ENCODE measurements at places on chromosomes 1 and 21. TPM values are rescaled to one million over a fixed set of nuclear protein-coding genes. Genes with fewer than 3 reads are reported as not detected.

DNA sequence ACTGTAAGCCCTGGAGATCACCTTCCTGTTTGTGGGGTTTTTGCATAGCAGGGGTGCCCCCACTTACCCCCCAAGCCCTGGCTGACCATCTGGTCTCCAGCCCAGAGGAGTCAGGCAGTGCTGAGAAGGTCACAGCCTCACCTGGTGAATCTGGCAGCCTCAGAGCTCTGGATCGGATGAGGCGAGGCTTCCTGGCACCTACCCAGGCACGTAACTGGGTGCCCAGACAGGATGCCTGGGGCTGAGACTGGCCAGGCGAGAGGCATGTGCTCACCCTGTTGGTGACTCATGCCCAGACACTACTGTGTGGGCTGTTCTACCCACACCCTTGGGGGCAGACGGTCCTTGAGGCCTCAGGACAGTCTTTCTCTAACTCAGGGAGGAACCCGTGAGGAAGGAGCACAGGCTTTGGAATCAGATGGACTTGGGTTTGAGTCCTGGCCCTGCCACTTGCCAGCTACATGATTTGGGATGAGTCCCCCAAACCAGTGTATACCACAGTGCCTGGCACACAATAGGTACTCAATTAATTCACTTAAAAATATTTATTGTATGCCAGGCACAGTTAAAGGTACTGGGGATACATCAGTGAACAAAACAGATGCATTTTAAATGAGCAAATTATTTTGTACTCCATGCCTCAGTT is 15.1 kb upstream of the PADI3 start:
- no peaks in the 10 kb centered on the region for H3K27me3 ChIP-seq
- H3K4me1 ChIP-seq = peaks cover 16% of the 10 kb centered on the region
- H3K27ac ChIP-seq = no peak overlapping the region
- DNase-seq = peak; percentile 79

DNA sequence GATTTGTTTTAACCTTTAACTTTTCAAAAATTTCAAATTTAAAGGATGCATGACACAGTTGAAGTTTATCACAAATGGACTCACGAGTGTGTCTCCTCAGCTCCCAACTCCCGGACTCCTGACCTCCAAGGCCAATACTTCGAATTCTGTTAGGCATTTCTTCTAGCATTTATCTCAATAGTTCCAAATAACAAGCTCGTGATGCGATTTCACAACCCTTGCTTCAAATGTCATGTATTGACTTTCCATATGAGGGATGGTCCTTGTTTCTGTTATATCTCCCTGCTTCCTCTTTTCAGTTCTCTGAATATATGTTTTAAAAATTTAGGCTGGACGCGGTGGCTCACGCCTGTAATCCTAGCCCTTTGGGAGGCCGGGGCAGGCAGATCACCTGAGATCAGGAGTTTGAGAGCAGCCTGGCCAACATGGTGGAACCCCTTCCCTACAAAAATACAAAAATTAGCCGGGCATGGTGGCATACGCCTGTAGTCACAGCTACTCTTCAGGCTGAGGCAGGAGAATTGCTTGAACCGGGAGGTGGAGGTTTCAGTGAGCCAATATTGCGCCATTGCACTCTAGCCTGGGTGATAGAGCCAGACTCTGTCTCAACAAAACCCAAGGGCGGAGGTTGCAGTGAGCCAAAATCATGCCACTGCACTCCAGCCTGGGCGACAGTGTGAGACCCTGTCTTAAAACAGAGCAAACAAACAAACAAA is 52.0 kb upstream of the TINAGL1 start:
- H3K4me1 ChIP-seq = no peaks in the 10 kb centered on the region
- no peaks in the 10 kb centered on the region for H3K27me3 ChIP-seq
- peak; percentile 79 for DNase-seq
- H3K4me3 ChIP-seq = no peak overlapping the region
- no peaks in the 10 kb centered on the region for H3K36me3 ChIP-seq
- no peak overlapping the region for H3K27ac ChIP-seq

GRCh38 chr1:28751315-28752060 is 14.7 kb downstream of the YTHDF2 start:
- no peak overlapping the region for H3K4me3 ChIP-seq
- peak; percentile 20 for DNase-seq
- H3K27me3 ChIP-seq = no peaks in the 10 kb centered on the region
- peaks cover 49% of the 10 kb centered on the region for H3K36me3 ChIP-seq

DNA sequence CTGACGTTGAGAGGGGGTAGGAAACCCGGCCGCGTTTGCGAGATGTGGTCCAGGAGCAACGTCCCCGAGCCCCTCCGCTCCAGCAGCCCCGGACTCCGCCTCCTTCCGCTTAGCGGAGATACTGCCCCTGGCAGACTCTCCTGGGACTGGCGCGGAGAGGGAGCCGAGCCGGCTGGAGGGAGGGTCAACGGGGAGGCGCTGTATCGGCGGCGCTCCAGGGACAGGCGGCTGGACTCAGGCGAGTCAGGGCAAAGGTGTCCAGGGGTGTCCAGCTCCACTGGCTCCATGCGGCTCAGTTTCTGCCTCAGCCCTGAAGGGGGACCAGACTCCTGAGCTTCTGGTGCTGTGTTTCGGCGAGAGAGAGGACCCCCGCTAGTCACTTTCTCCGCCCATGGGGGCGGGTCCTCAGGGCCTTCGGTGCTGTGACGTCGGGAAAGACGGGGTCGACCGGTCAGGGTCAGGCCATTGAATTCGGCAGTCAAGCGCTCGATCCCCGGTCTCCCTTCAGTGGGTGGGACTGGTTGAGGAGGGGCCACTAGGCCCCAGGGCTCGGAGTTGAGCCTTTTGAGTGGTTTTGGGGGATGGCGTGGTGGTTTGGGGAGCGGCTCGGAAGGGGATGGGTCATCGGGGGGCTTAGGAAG is 2.8 kb upstream of the LIX1L start:
- H3K27me3 ChIP-seq = no peaks in the 10 kb centered on the region
- DNase-seq = peak; percentile 46
- H3K27ac ChIP-seq = peak overlapping the region; percentile 83
- H3K36me3 ChIP-seq = no peaks in the 10 kb centered on the region

- H3K4me3 ChIP-seq = no peak overlapping the region
- H3K27me3 ChIP-seq = no peaks in the 10 kb centered on the region
- no peaks in the 10 kb centered on the region for H3K36me3 ChIP-seq
- peaks cover 3% of the 10 kb centered on the region for H3K4me1 ChIP-seq
- H3K27ac ChIP-seq = no peak overlapping the region
- DNase-seq = no peak
Observed at GRCh38 chr1:10217748-10218441, 7.5 kb downstream of the KIF1B start.

Gene MAP1LC3C
- polyA plus RNA-seq = not detected

DNA sequence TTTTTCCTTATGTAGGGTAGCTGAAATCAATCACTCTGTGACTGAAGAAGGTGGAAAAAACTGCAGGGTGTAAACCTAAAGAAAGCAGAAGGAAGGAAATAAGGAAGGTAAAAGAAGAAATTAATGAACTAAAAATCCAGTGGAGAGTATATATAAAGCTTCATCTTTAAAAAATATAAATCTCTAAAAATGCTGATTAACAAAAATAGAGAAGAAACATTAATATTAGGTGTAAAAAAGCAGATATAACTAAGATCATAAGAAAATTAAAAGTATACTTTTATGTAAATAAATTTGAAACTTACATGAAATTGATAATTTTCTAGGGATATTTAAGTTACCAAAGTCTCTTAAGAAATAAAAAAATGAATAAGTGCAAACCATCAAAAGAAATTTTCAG is 159.8 kb downstream of the GALNT2 start:
- no peaks in the 10 kb centered on the region for H3K27me3 ChIP-seq
- no peak overlapping the region for H3K27ac ChIP-seq
- no peaks in the 10 kb centered on the region for H3K36me3 ChIP-seq
- no peaks in the 10 kb centered on the region for H3K4me1 ChIP-seq
- no peak overlapping the region for H3K4me3 ChIP-seq

Gene CSMD2
- under 0.01 TPM for polyA plus RNA-seq

Gene HCRTR1
- not detected for polyA plus RNA-seq

Gene VWA5B1
- not detected for polyA plus RNA-seq

Gene SIM2
- polyA plus RNA-seq = not detected

DNA sequence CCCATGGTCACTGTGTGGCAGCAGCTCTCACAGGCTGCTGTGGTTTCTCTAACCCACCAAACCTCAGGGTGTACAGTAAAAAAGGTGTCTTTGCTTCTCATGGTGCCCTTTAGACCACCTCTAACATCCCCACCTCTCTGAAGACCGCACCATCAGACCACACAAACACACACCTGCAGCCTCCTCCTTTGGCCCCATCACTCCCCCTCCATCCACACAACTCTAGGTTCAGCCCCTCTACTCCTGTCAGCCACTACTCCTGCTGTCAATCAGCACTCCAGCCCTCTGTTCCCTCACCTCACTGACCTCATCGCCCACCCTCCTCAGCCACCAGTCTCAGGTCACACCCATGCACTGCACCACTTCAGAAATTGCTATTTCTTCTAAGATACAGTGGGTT is 7.5 kb downstream of the ZNF692 start:
- no peak overlapping the region for H3K4me3 ChIP-seq
- H3K27me3 ChIP-seq = no peaks in the 10 kb centered on the region

GRCh38 chr1:114670083-114671010 is 498 bp upstream of the DENND2C start:
- peaks cover 5% of the 10 kb centered on the region for H3K4me1 ChIP-seq
- no peaks in the 10 kb centered on the region for H3K36me3 ChIP-seq
- no peaks in the 10 kb centered on the region for H3K27me3 ChIP-seq
- peak overlapping the region; percentile 50 for H3K27ac ChIP-seq

- H3K4me1 ChIP-seq = no peaks in the 10 kb centered on the region
- no peak overlapping the region for H3K27ac ChIP-seq
- no peaks in the 10 kb centered on the region for H3K27me3 ChIP-seq
- H3K4me3 ChIP-seq = no peak overlapping the region
- DNase-seq = no peak
Observed at GRCh38 chr1:69171248-69171647, 396.5 kb upstream of the LRRC7 start.

Gene FCGR2B
- not detected for polyA plus RNA-seq

- H3K27ac ChIP-seq = no peak overlapping the region
- no peaks in the 10 kb centered on the region for H3K36me3 ChIP-seq
- peaks cover 8% of the 10 kb centered on the region for H3K4me1 ChIP-seq
- no peaks in the 10 kb centered on the region for H3K27me3 ChIP-seq
- no peak overlapping the region for H3K4me3 ChIP-seq
Observed at GRCh38 chr1:115811140-115811828, 29.6 kb downstream of the NHLH2 start.

DNA sequence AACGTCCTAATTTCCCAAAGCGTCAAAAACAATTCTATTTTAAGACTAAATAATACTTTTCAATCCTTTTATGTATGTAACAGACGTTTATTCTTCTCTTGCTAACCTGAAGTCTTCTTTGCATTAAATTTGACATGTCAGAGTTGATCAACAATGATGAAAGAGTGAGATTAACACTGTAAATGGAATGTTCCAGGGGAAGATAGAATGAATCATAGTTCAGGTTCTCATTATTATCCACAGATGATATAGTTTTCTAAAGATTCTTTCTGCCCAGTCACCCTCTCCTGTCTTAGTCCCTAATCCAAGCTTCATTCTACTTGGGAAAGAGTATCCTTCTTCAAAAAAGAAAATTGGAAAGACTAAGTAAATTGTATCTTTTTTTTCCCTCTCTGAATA is 38.9 kb downstream of the SDCCAG8 start:
- peaks cover 13% of the 10 kb centered on the region for H3K36me3 ChIP-seq
- H3K27ac ChIP-seq = no peak overlapping the region
- no peaks in the 10 kb centered on the region for H3K4me1 ChIP-seq
- no peak for DNase-seq
- no peak overlapping the region for H3K4me3 ChIP-seq

GRCh38 chr1:209937996-209938959 is at the start of gene SYT14:
SYT14 (plus strand) TSS chr1:209938217; CDS start chr1:209938265, 48 bp downstream.
- no peak within 1 kb of the TSS for H3K27ac ChIP-seq
- no peaks in the 10 kb centered on the region for H3K36me3 ChIP-seq
- no peak for DNase-seq
- H3K27me3 ChIP-seq = no peaks in the 10 kb centered on the region

- no peak overlapping the region for H3K27ac ChIP-seq
- H3K27me3 ChIP-seq = no peaks in the 10 kb centered on the region
- no peaks in the 10 kb centered on the region for H3K4me1 ChIP-seq
- DNase-seq = no peak
- no peak overlapping the region for H3K4me3 ChIP-seq
- peaks cover 4% of the 10 kb centered on the region for H3K36me3 ChIP-seq
Observed at GRCh38 chr21:25956993-25957714, 213.4 kb downstream of the APP start.

Gene LCE1F
- polyA plus RNA-seq = not detected

- DNase-seq = peak; percentile 13
- H3K4me3 ChIP-seq = no peak overlapping the region
- no peaks in the 10 kb centered on the region for H3K4me1 ChIP-seq
- no peaks in the 10 kb centered on the region for H3K27me3 ChIP-seq
- no peaks in the 10 kb centered on the region for H3K36me3 ChIP-seq
- no peak overlapping the region for H3K27ac ChIP-seq
Observed at GRCh38 chr1:89957107-89957506, 37.8 kb upstream of the ZNF326 start.

GRCh38 chr21:28821276-28822122 is 171.2 kb downstream of the LTN1 start:
- DNase-seq = no peak
- peak overlapping the region; percentile 58 for H3K27ac ChIP-seq
- peaks cover 2% of the 10 kb centered on the region for H3K4me1 ChIP-seq
- H3K4me3 ChIP-seq = no peak overlapping the region
- no peaks in the 10 kb centered on the region for H3K27me3 ChIP-seq

DNA sequence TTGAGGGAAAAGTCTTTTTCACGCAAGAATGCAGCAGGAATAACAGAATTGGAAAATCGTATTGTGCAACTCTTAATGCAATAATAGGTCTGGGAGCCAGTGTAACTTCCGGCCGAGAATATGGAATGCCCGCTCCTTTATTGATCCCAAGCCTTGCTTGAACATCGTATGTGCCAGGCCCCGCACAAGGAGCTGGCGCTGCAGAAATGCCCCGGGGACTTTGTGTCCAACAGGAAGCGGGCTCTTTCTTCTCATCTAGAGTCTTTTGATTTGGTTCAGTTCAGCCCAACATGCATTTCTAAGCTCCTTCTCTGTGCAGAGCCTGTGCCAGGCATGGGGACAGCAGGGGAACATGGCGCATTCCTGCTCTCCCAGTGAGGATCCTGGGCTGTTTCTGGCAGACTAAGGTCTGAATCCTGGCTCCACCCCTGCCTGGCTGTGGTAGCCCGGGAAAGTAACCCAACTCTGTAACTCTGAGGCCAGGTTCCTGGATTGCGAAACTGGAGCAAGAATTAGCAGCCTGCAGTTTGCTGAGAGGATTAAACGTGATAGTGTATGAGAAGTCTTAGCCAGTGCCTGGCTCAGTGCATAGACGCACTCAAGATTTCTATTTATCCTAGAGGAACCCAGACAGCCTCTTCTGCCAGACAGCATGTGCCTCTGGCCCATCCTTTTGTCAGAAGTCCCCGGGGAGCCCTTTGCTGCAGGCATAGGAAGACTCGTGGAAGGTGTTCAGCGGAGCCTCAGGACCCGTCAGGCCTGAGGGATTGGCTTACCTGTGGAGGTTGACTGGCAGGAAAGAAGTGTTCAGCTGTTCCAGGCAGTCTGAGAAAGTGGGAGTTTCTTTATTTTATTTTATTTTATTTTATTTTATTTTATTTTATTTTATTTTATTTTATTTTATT is 987 bp upstream of the CDCP2 start:
- peak; percentile 81 for DNase-seq
- no peaks in the 10 kb centered on the region for H3K27me3 ChIP-seq
- H3K27ac ChIP-seq = no peak overlapping the region
- no peaks in the 10 kb centered on the region for H3K36me3 ChIP-seq
- H3K4me3 ChIP-seq = no peak overlapping the region
- no peaks in the 10 kb centered on the region for H3K4me1 ChIP-seq
